Activated gamma-delta T cell treated with Interleukin-2 at 50 U/mL for 16 hours (primary cell): ENCODE measurements at places on chromosomes 1 and 21.

DNA sequence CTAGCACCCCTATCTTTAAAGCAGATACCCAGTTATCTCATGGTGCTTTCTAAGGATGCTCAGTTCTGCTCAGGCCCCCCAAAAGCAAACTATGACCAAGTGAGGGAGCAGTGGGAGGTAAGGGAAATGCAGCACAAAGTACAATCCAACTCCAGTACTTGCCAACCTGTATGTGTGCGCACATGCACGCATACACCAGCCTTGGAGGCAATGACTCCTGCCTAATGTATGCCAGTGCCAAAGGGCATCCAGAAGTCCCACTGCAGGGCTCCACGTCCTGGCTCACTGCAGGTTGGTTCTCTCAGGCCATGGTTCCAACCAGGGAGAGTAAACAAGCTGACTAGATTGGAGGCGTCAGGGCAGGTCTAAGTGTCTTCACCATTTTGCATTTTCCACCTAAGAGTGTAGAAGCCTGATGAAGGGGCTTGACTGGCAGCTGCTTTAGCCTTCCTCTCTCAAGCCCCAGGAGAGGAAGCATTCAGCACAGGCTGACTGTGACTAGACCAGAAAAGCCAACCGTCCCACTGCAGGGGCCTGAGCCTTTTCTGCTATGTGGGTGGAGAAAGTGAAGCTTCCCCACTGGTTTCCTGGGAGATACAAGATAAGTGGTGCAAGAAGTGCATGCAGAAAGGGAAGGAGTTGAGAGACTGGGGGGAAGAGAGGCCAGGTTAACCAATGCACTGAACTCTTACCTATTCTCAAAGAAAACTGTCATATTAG is 7.7 kb downstream of the AMIGO1 start:
- DNase-seq, result no peak

GRCh38 chr1:154621875-154622274 is 13.9 kb upstream of the ADAR start:
- no peak for DNase-seq

DNA sequence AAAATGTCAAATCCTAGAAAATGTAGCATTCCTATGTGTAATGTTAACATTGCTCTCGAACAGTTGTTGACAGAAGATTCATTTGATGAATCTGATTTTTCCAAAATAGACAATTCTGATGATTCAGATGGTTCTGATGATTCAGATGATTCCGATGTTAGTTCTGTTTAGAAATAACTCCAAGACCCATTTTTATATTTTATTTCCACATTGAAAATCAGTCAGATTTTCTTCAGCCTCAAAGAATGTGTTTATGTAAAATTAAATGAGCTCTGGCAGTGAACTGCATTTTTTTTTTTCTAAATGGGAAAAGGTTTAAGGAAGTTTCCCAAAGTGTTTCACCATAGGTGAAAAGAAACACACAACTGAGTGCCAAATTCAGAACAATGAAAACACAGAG is 136.5 kb downstream of the TSEN15 start:
- DNase-seq, result no peak

GRCh38 chr1:44220755-44221154 is 7.5 kb downstream of the DMAP1 start:
- no peak for DNase-seq

DNA sequence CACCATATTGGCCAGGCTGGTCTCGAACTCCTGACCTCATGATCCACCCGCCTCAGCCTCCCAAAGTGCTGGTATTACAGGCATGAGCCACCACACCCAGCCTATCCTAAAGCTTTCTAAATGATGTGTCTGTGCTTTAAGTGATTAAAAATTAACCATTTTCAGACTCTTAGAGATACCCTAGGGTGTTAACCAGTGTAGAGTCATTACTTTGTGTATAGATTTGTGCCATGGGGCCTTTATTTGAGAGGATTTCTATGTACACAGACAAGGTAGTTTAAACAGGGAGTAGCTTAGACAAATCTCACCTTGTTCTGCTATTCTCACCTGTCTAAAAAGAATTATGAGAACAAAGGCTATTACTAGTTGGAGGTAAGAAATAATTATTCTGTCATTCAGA is 12.7 kb upstream of the PLEKHM2 start:
- DNase-seq, result no peak

DNA sequence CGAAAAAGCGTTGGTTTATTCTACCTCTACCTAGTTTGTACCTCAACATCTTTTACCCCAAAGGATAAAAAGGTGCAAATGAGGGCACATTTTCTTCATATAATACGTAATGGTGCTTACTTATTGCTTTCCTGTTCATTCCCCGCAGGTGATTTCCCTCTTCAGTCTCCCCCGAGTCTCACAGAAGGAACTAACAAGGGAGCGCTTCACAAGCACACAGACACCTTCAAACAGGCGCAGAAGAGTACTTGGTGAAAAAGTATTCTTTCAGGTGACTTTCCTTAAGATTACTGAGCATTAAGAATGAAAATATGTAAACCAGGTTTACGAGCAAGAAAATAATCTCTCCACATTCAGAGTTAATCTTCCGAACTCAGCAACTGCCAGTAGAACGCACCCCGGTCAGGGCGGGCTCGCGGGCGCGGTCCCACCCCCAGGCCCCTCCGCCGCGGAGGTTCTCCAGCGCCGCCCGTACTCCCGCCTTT is 511 bp upstream of the RABGAP1L start:
- DNase-seq, result peak; percentile 12

GRCh38 chr1:235073968-235074522 is 54.6 kb downstream of the TOMM20 start:
- DNase-seq, result no peak

GRCh38 chr1:8540261-8540941 is 222.5 kb downstream of the SLC45A1 start:
- no peak for DNase-seq

DNA sequence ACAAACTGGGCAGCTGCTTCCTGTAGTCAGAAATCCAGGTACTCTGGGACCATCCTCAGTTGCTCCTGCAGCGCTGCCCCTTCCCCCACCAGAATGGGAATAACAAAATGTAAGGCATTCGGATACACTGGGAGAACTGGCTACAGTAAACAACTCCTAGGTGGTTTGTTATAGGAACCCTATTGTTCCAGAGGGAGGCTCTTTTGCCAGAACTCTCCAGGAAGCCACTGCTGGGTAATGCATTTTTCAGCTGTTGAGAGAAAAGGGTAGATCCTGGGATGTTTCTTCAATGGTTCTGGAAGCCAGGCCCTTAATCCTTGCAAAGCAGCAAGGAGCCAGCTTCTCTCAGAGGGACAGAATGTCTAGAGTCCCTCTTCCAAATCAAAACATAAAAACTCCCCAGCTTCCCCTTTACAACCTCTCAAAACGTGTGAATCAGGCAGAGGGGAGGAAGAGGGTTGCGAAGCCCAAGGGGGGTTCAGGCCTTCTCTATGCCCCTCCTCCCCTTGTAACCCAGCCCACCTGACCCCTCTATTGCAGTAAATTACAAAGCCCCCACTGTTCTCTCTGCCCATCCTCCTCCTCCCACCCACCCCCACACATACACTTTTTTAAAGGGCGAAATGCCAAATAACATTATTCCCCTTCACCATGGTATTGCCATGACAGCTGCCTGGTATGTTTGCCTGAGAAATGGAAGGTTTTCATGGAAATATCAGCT is 29.1 kb downstream of the PLPP3 start:
- no peak for DNase-seq

DNA sequence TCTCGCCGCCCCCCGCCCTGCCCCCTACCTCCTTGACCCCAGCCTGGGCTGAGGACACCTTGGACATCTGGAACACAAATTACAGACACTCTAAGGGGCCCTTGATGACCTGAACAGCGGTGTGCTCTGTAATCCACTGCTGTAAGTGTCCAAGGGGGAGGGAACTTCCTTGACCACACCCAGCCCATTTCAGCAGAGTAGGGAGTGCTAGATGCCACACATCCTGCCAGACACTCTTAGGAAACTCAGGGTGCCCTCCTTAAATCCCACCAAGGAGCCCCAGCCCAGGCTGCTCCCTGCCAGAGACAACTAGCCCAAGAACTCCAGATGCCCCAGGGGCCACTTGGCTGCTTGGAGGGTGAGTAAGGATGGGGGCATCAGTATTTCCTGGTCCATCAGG is 282.2 kb downstream of the RRAGC start:
- no peak for DNase-seq

GRCh38 chr1:179128520-179128919 is 46.6 kb downstream of the TOR3A start:
- no peak for DNase-seq

DNA sequence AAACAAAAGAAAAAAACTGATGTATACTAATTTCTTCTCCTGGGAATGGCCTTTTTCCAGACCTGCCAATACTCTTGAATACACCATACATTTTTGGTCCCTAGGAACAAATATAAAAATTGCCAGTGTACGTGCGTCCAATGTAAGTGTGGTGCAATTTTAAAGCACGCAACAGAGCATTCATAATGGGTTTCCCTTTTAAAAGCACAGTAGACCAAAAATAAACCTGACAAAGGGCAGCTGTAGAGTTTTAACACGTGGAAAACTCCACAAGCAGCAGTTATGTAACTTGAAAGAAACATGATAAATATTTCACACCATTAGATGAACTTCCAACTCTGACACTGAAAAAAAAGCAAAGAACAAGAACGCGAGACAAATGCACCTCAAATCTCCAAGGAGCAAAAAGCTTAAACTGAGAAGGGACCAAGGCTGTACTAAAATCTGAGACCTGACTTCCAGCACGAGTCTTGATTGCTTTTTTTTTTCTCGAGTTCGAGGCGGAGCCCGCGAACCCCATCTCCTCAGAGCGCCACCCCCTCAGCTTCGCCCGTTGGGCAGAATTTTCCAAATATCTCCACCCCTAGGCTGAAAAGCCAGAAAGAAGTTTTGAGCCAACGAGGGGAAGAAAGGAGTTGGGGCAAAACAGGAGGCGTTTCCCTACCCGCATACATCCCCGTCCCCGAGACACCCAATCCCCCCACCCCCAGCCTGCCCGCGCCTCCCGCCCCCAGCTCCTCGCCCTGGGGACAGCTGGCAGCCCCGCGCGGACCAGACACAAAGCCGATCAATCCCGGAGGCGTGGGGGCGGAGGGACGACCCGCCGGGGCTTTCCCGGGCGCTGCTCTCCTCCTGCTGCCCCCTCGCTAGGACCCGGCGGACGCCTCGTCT is at the start of gene JAM2:
TSS of gene JAM2 (plus strand) at position 599 of the 891 bp plus-strand sequence. CDS start 564 bp downstream, outside the sequence.
- peak; percentile 4 for DNase-seq

DNA sequence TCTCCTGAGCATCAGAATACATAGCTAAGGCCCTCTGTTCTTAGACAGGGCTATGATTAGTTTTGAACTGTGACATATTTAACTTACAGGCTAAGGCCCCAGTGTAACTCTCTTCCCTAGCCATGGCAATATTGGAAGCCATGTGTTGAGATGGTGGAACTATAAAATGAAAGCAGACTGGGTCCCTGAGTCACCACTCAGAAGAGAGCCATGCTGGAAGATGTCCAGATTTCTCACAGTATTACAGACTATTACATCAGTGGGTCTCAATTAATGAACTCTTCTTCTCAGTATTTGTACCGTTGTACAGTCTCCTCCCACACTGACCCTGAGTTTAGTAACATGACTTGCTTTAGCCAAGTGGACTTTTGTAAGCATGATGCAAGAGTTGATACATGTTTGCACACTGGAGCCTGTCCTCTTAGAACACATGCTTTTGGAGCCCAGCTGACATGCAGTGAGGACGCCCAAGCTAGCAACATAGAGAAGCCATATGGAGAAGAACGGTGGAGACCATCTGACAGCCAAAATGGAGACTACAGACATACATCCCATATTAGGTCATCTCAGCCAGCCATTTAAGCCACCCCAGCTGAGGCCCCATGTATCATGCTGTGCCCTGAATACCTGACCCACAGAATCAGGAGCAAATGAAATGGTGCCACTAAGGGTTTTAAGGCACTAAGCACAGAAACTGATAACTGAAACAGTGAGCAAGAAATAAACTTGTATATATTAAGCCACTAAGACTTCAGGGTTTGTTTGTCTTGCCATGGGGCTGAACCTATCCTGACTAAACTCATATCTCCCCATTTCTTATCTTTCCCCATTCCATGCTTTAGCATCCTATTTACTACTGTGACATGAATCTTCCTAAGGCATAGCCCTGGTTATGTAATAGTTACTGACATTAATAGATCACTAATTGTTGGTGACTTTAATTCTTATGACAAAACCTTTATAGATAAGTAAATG is 24.4 kb downstream of the TBX15 start:
- no peak for DNase-seq

DNA sequence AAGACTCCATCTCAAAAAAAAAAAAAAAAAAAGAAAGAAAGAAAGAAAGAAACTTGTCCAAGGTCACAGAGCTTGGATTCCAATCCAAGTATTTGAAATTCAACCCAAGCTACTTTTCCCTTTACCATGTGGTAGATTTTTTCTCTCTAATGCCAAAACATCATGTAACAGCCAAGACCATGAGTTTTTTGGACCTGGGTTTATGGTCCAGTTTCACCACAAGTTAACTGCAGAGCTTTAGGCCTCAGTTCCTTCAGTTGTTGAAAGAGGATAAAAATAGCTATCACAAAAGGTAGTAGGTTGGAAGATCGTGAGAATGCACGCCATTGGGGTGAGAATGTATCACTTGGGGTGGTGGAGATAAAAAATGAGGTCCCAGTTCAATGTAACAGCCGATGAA is 33.4 kb downstream of the ATP2B4 start:
- DNase-seq, result no peak

GRCh38 chr1:27349784-27350662 is 8.2 kb downstream of the SYTL1 start:
- DNase-seq, result no peak

DNA sequence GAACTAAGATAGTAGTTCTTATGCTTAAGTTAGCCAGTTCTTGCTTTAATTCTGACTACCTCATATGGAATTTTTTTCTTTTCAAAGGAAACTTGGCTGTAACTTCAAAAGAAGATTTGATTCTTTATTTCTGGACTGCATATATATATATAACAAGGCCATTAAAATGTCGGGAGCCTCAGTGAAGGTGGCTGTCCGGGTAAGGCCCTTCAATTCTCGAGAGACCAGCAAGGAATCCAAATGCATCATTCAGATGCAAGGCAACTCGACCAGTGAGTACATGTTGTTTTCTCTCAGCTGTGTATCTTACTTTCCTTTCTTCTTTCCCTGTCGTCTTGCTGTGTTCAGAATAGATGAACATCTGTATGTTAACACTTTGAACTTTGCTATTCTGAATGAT is 21.8 kb downstream of the KIF1B start:
- DNase-seq, result no peak

GRCh38 chr1:70517444-70517843 is 106.4 kb downstream of the CTH start:
- DNase-seq, result no peak

DNA sequence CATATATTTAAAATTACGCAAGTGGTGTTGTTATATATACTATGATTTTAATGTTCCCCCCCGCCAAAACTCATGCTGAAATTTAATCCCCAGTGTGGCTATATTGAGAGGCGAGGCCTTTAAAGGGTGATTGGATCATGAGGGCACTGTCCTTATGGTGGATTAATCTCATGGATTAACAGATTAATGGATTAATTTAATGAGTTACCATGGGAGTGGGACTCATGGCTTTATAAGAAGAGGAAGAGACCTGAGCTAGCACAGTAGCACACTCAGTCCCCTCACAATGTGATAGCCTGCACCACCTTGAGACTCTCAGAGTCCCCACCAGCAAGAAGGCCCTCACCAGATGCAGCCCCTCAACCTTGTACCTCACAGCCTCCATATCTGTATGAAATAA is 34.8 kb downstream of the C1orf198 start:
- no peak for DNase-seq
